Endothelial cell of coronary artery (primary cell): ENCODE measurements at places on chromosomes 13 and 19. TPM values are rescaled to one million over a fixed set of nuclear protein-coding genes. Genes with fewer than 3 reads are reported as not detected.

Gene C5AR2
- total RNA-seq: 0.09 and 0.28 TPM in 2 replicates

Gene GFY
- not detected in 2 replicates for total RNA-seq

Gene C19orf73
- 0.28 and 0.63 TPM in 2 replicates for total RNA-seq

Gene PARP4
- 40.4 and 58.1 TPM in 2 replicates for total RNA-seq

Gene ZNF799
- total RNA-seq: 3.7 and 4.4 TPM in 2 replicates

Gene IRF2BP1
- total RNA-seq: 17.7 and 20.6 TPM in 2 replicates

Gene OR7C1
- not detected in 2 replicates for total RNA-seq

Gene ELSPBP1
- total RNA-seq: not detected in 2 replicates

Gene COG3
- 25.4 and 32.4 TPM in 2 replicates for total RNA-seq

Gene SIGLEC12
- total RNA-seq: not detected in 2 replicates

Gene CDX2
- not detected in 2 replicates for total RNA-seq
